ENCODE measurements at places on chromosomes 5 and 9. TPM values are rescaled to one million over a fixed set of nuclear protein-coding genes. Genes with fewer than 3 reads are reported as not detected.

GRCh38 chr9:7325995-7326394 lies 473.6 kb downstream of the DMAC1 start:
- DNase-seq = no peak
- no peak overlapping the region for H3K4me3 ChIP-seq
- H3K27ac ChIP-seq = no peak overlapping the region
- no peaks in the 10 kb centered on the region for H3K4me1 ChIP-seq
- no peaks in the 10 kb centered on the region for H3K36me3 ChIP-seq

GRCh38 chr5:149381986-149382338 lies 2.9 kb upstream of the IL17B start:
- peaks cover 54% of the 10 kb centered on the region for H3K4me1 ChIP-seq
- no peaks in the 10 kb centered on the region for H3K36me3 ChIP-seq
- no peak overlapping the region for H3K4me3 ChIP-seq
- peak overlapping the region; percentile 91 for H3K27ac ChIP-seq
- peak; percentile 83 for DNase-seq

DNA sequence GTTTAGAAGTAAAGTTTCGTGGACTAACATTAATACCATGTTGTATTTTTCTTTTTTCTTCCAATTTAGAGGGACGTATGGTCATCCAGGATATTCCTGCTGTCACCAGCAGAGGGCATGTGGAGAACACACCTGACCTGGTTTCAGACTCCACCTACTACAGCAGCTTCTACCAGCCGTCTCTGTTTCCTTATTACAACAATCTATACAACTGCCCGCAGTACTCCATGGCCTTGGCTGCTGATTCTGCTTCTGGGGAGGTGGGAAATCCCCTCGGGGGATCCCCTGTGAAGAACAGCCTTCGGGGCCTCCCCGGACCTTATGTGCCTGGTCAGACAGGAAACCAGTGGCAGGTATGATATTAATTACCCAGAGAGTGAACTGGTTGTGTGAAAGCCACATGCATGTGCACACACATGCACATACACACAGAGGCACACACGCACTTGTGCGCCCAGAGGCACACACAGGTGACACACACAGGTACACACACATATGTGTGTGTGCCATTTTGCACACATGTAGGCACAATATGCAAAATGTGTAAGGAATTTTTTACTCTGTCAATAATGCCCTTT lies 52.4 kb downstream of the DMRT1 start:
- no peak overlapping the region for H3K4me3 ChIP-seq
- no peak for DNase-seq
- no peaks in the 10 kb centered on the region for H3K4me1 ChIP-seq
- no peaks in the 10 kb centered on the region for H3K36me3 ChIP-seq
- no peaks in the 10 kb centered on the region for H3K27me3 ChIP-seq

- no peaks in the 10 kb centered on the region for H3K36me3 ChIP-seq
- H3K4me3 ChIP-seq = no peak overlapping the region
- H3K27ac ChIP-seq = no peak overlapping the region
- no peaks in the 10 kb centered on the region for H3K27me3 ChIP-seq
Observed at GRCh38 chr9:80407220-80407619, 835.5 kb downstream of the TLE4 start.

- no peaks in the 10 kb centered on the region for H3K36me3 ChIP-seq
- H3K4me1 ChIP-seq = no peaks in the 10 kb centered on the region
- H3K4me3 ChIP-seq = no peak overlapping the region
- no peak overlapping the region for H3K27ac ChIP-seq
- no peaks in the 10 kb centered on the region for H3K27me3 ChIP-seq
Observed at GRCh38 chr5:69046375-69046957, 47.3 kb upstream of the SLC30A5 start.

GRCh38 chr5:32170303-32171151 lies 3.6 kb downstream of the GOLPH3 start:
- H3K27me3 ChIP-seq = no peaks in the 10 kb centered on the region
- peaks cover 55% of the 10 kb centered on the region for H3K36me3 ChIP-seq
- no peak overlapping the region for H3K4me3 ChIP-seq
- peaks cover 73% of the 10 kb centered on the region for H3K4me1 ChIP-seq

DNA sequence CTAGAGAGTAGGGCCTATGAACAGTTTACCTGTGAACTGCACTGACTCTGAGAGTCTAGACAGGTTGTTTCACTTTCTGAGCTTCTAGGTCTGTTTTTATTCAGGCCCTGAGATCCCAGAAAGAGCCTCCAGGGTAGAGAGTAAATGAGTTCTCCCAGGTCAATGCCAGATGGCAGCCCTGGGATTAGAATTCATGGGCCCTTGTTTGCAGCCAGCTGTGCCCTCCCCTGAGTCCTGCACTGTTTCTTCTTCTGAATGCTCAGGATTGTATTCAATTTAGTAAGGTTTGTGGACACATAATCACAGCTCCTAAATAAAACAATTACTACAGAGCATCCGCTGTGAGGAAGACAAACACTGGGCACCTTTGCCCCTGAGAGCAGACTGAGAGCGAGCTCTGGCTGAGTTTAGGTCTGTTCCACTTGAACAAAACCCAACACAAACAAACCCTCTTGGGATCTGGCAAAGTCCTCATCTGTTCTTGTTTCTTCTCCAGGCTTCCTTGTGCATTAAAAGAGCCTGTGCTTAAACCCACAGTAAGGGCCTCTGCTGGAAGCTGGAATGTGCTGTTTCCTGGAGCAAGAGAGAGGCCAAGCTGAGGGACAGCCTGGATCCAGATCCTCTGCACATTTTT lies 29.9 kb downstream of the FAM219A start:
- H3K36me3 ChIP-seq = no peaks in the 10 kb centered on the region
- H3K27ac ChIP-seq = no peak overlapping the region
- DNase-seq = no peak
- H3K4me1 ChIP-seq = peaks cover 33% of the 10 kb centered on the region
- H3K4me3 ChIP-seq = no peak overlapping the region

DNA sequence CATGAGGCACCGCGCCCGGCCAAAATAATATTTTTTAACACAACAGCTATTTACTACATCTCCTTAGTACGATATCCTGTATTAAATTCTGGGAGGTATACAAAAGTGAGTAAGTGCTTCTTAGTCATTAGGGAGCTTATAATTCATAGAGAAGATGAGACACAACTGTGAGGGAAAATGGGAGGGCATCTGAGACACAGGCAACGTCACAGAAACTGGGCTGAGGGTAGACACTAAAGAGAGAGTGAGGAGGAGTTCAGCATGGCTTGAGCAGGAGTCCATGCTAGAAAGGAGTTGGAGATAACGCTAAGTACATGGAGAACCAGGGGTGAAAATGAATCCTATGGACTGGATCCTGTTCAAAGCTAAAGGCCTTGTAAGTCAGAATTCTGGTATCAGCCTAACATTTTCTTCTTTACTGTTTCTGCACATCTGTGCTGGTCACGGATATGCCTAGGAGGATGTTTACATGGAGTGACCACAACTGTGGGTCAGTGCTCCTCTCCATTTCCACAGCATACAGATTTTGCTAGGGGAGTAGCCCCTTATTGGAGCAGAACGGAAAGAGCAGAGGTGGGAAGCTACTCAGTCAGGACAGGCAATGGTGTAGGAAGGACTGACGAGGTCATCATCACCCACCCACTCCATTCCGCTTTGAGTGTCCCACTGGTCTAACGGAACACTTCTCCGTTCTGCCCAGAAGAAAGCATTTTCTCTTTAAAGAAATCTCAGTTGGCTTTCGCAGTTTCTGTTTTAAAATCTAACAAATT lies 310.4 kb upstream of the EFNA5 start:
- H3K4me3 ChIP-seq = no peak overlapping the region
- DNase-seq = no peak
- H3K27me3 ChIP-seq = no peaks in the 10 kb centered on the region
- H3K27ac ChIP-seq = no peak overlapping the region
- H3K4me1 ChIP-seq = no peaks in the 10 kb centered on the region

Gene FAM219A
- total RNA-seq = 24.5 TPM

Gene FBLL1
- 0.25 TPM for total RNA-seq

Gene ZNF883
- total RNA-seq = 7.0 TPM
